SK-N-SH treated with all-trans-retinoic acid at 6 μM for 48 hours (cell line): ENCODE measurements at places on chromosomes 13 and 19.
A peak's percentile ranks its signal among the peaks of the same experiment; 100 is the strongest.

- ATAC-seq, result no peak
Observed at GRCh38 chr13:85089186-85089585, 710.0 kb downstream of the SLITRK6 start.

DNA sequence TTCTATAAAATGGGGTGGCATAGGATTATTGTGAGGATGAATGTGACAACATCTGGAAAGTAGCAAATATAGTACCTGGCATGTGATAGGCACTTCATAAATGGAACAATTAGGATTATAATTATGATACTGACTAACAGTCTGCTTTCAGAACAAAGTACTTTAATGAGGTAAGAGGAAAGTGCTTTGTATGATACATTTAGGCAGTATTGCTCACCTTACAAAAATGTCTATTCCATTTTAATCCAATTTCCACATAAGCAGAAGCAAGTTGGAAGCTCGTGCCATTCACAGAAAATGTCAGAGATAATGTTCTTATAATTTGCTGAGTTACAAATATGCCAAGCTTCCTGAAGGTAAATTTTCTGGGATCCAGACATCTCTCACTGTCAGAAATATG, 16.9 kb upstream of the HTR2A start:
- peak; percentile 74 for ATAC-seq

DNA sequence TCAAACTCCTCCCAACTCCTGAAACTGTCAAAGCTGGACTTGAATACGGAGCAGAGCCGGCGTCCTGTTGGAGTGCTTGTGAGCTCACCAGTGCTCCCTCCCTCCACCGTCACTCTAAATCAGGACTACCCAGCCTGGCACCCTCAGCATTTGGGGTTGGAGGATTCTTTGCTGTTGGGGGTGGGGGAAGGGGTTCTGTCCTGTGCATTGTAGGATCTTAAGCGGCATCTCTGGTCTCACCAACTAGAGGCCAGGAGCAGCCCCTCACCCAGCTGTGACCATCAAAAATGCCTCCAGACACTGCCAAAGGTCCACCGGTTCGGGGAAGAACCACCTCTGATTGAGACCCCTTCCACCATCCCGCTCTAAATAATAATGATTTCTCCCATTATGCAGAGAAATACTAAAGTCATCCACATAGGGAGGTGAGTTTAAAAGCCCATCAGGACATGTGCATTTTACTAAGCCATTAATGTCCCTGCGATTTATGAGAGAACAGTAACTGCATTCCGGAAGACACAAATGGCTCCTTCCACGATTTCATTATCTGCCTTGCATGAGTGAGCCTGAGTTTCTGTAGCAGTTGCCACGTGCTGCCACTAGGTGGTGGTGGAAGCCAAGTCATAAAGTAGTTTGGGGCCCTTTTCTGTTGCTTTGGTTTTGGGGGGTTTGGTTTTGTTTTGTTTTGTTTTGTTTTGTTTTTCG, 16.1 kb upstream of the USP29 start:
- ATAC-seq, result peak; percentile 83

DNA sequence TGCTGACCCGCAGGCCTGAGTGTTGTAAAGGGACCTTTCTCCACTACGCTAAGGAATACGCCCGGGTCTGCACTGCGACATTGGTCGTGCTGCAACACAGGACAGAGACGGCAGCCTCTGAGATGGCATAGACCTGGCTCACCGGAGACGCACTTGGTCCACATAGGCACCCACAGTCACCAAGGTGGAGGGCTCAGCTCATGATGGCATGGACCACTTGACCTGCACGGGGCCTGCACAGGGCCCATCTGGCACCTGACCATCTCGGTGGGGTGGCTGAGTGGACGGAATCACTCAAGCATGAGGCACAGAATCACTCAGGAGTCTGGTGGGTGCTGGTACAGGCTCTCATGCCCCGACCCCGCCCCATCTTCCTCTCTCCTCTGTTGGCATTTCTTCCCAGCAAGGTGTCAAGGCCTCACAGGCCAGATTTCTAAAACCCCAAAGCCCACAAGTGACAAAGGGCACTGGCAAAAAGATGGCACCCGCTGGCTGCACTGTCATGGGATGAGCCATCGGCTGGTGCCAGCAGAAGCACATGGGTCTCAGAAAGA, 45.9 kb downstream of the TSHZ3 start:
- ATAC-seq, result no peak

DNA sequence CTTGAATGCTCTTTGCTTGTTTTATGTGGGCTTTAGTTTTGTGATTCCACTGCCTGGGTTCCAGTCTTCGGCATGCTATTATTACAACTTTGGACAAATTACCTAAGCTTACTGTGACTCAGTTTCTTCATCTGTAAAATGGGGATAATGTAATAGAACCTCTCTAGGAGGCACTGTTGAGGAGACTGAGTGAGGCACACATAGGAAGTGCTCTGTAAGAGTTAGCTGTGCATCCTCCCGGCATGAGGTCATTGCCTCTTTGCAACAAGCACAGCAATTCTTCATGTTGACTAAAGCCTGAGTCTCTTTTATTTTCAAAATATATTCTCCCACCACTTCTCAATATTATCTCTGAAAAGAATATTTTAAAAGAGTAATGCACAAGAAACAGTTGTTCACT, 227.4 kb downstream of the DLEU7 start:
- no peak for ATAC-seq

DNA sequence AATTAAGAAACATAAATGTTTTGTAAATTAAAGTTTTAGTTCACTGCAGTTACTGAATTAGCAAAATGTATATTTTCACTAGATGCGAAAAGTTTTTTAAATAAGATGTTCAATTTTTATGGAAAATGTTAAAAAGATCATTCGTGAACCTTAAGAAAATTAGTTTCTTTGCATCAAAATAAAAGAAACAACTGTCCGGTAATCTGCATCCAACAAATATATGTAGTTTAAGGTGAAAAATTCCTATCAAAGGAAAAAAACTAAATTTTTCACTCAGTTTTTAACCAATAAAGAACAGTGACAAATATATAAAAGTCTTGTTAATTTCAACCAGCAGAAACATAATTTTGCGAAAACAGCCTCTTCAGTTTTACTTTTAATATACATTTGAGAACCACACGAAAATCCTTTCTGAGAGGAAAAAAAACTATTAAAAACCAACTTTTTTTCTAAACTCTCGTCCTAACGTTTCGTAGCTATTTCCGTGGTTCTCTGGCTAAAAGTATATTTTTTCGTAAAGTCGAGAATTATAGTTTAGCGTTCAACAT, 64.5 kb downstream of the KCNRG start:
- ATAC-seq, result no peak

GRCh38 chr13:27972478-27972820, 3.3 kb upstream of the CDX2 start:
- ATAC-seq, result no peak

DNA sequence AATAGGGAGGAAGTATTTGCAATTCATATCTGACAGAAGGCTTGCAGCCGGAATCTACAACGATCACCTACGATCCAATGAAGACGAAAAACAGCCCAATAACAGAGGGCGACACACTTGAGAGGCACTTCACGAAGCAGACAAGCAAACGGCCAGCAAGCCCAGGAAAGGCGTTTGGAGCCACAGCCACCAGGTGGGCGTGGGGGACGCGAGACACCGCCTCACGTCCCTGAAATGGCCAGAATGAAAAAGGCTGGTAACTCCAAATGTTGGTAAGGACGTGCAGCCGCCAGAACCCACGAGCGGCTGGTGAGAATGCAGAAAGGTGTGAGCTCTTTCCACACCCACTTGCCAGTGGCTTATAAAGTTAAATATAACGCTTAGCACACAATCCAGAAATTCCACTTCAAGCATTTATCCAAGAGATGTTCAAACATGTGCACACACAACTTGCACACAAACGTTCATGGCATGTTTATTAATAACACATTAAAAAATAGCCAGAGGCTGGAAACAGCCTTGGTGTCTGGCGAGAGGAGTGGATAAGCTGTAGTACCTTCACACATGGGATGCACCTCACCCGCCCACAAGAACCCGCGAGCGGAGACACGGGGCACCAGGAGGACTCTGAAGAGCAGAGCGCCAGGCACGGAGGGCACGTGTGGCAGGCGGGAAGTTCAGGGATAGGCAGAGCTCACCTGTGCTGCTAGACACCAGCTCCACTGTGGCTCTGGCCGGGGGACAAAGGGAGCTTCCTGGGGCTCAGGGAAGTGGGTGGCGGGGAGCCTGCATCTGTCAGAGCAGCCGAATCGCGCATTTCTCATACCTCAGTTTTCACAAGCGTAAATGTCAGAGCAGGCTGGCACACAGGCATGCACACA, 89.3 kb downstream of the SPACA7 start:
- no peak for ATAC-seq

GRCh38 chr13:98239162-98240076, 62.4 kb upstream of the RNF113B start:
- ATAC-seq, result no peak

GRCh38 chr13:66977161-66977560, 253.0 kb downstream of the PCDH9 start:
- no peak for ATAC-seq

GRCh38 chr13:34523406-34523805, 418.7 kb upstream of the NBEA start:
- ATAC-seq, result no peak

DNA sequence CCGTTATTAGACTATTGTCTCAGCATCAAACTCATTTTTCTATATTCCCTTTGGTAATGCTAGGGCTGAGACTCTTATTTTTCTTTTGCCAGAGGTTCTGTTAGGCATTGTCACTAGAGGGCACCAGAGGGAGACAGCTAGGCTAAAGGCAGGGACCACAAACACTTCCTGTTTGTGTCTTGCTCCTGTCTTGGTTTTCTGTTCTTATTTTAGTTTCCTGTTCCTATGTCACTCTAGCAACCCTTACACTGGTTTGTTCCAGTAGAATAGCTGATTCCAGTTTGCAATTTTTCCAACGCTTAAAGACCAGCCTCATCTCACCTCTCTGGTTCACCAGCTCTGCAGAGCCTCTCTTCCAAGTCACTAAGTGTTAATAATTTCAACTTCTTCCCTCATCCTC, 772.0 kb downstream of the DIAPH3 start:
- peak; percentile 96 for ATAC-seq

DNA sequence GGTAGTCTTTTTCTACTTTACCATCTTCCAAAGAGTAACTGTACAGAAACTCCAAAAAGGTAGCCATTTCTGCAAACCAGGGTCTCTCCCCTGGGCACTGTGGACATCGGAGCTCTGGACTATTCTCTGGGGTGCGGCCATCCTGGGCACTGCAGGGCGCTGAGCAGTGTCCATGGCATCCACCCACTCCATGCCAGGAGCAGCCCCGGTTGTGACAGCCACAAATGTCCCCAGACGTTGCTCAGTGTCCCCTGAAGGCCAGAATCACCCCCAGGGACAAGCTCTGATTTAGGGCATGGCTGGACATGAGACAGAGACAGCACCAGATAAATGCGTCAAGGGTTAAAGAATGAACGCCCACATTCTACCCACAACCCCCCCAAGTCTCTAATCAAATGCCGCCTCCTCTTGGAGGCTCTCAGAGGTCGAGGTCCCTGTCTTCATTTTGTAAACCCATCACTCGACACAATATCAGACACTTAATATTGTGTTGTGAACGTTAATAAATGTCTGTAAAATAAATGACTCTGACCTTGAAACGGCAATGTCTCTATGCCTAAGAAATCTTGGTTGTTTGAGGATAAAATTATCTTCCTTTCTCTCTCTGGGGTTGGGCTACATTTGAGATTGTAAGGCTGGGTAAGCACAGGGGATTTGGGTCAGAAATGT, 8.9 kb downstream of the GNG7 start:
- ATAC-seq, result no peak

DNA sequence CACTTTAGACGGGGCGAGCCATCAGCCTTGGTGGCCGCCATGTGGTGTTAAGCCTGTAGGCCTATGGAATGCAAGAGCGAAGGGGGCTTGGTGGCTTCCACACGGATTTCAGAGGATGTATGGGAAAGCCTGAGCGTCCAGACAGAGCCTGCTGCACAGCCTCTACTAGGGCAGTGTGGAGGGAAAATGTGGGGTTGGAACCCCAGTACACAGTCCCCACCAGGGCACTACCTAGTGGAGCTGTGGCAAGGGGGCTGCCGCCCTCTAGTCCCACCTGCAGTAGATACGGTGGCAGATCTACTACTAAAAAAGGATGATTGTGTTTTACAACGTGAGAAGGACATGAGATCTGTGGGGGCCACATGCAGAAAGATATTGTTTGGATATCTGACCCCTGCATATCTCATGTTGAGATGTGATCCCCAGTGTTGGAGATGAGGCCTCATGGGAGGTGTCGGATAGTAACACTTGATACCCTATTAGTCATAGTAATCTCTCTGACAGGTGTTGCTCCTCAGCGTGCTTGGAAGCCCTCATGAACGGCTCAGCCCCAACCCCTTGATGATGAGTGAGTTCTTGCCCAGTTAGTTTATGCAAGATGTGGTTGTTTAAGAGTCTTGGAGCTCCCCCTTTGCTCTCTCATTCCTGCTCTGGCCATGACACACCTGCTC, 45.6 kb downstream of the LHFPL6 start:
- no peak for ATAC-seq

- no peak for ATAC-seq
Observed at GRCh38 chr13:97285221-97285955, 63.3 kb downstream of the MBNL2 start.

GRCh38 chr13:59259165-59260000, 904.3 kb downstream of the DIAPH3 start:
- no peak for ATAC-seq
